ENCODE measurements at places on chromosomes 7 and 10.

DNA sequence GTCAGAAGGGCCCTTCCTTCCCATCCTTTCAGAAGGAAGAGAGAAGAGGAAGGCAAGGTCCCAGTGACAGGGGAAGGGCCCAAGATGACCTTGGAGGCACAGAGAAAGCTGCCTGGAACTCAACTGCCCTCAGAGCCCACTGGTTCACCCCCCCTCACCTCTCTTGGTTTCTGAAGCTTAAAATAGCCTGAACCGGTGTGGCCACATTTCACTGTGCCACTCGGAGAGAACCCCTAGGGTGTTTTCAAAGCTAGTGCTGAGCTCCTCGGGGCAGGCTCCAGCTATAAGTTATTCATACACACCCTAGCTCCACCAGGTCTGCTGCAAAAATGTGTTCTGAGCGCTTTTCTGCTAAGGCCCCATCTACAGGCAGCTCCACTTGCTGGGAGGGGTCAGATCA lies 60.9 kb upstream of the ADRB1 start:
- no peak for DNase-seq

GRCh38 chr10:110577056-110577455 lies 9.6 kb downstream of the SMC3 start:
- DNase-seq = no peak

DNA sequence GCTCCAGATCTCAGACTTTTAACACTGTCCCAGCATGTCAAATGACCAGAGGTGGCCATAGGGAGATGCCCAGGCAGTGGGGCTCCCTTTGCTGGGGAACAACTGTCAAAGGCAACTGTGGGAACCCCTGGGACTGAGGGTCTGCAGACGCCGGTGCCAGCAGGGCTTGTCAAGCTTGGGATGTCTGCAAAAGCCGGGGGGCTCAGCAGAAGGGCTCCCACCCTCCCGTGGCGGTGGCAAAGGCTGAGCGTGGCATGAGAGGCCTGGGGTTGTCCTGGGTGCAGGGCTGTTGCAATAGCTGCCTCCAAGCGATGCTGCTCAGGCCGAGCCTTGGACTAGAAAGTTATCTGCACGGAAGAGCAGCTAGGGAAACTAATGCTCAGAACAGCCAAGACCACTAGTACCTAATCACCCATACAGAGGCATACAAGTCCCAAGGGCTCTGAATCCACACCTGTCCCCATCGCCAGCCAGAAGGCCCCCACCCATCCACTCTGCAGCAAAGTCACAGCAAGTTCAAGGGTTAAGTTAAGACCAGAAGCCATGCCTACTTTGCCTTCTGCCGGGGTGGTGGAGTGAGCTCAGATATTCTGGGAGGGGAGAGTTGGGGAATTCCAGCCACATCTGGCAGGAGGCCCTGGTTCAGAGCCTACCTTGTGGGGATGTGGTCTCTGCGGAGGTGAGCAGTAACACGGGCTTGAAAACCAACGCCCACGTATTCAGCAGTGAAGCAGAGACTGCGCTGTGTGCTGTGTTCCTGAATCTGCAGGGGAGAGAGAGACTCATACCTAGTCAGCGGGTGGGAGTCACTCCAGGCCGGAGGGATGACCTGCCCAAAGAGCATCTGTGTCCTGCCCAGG lies 4.6 kb downstream of the SH2B2 start:
- DNase-seq = no peak

DNA sequence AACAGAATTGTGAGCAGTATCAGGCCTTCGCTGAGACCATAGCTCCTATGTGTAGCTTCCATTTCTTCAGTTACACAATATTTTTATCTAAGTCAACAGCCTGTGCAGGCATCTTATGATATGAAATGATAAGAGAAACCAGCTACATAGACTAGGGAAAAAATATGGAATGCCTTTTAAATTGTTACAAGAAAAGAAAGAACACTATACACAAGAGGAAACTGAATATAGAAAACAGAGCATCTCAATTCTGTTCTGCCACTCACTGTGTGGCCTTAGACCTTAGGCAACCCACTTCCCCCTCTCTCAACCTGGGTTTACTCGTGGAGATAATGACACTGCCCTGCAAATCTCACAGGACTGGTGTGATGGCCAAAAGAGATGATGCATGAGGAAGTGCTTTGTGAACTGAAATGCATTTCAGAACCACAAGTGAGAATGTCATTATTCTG lies 132.9 kb downstream of the LRRN3 start:
- DNase-seq = no peak

- DNase-seq = no peak
Observed at GRCh38 chr10:24162206-24162985, 46.5 kb upstream of the KIAA1217 start.

GRCh38 chr7:139583826-139584553 lies 60.5 kb downstream of the CLEC2L start:
- DNase-seq = no peak

DNA sequence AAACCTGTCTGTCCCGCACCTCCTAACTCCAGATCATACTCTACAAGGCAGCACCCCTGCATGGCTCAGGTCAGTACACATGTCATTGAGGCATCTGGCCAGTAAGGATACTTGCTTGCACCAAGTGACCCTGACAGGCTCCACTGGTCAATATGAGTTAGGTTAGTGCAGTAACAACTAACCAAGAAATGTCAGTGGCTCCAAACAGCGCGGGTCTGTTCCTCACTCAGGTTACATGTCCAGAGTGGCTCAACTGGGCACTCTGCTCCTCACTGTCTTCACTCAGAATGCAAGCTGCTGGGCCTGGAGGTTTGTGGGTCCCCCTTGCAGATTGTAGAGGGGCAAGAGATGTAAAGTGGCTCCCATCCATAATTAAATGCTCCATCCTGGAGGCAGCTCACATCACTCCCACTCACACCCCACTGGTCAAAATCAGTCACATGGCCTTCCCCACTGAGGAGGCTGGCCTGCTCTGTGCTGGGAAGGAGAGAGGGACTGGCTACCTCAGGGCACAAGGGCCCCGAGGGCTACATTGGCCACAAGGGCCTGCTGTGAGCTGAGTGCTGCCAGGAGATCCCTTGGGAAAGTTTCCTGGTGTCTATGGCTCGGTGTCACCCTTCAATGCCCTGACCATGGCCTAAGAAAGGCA lies 109.1 kb upstream of the GDF10 start:
- DNase-seq = no peak

GRCh38 chr7:43933902-43934560 lies 7.8 kb downstream of the UBE2D4 start:
- no peak for DNase-seq

DNA sequence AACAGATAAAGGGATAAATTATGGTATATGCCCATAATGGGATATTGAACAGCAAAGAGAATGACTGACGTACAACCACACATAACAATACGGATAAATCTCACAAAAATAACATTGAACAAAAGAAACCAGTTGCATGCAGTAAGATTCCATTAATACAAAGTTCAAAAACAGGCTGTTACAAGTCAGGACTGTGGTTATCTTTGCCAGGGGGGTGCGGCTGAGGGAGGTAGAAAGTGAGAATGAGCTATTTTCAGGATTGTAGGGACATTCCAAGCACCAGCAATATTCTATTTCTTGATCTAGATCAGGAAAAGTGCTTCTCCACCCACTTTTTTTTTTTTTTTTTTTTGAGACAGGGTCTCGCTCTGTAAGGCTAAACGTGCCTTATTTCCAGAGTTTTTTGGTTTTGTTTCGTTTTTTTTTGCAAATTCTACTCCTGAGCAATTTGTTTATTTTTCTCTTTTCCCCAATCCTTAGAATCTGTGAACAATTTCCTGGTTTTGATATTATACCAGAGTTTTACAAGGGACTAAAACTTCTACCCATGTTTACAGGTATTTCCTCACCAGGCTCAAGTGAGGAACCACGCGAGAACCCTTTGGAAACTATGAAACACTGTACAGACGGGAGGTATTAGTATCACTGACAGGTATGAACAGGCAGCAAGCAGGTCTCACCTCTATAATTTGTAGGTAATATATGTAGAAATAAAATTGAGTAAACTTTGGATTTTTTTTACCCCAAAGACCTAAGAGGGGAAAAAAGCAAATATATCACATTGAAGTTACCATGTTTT lies 9.9 kb downstream of the SMURF1 start:
- no peak for DNase-seq

- DNase-seq = no peak
Observed at GRCh38 chr7:110544194-110544593, 546.7 kb upstream of the LRRN3 start.

- DNase-seq = no peak
Observed at GRCh38 chr7:120856198-120856597, 1.7 kb downstream of the TSPAN12 start.

GRCh38 chr7:80240265-80241025 lies 105.8 kb downstream of the GNAI1 start:
- DNase-seq = no peak

DNA sequence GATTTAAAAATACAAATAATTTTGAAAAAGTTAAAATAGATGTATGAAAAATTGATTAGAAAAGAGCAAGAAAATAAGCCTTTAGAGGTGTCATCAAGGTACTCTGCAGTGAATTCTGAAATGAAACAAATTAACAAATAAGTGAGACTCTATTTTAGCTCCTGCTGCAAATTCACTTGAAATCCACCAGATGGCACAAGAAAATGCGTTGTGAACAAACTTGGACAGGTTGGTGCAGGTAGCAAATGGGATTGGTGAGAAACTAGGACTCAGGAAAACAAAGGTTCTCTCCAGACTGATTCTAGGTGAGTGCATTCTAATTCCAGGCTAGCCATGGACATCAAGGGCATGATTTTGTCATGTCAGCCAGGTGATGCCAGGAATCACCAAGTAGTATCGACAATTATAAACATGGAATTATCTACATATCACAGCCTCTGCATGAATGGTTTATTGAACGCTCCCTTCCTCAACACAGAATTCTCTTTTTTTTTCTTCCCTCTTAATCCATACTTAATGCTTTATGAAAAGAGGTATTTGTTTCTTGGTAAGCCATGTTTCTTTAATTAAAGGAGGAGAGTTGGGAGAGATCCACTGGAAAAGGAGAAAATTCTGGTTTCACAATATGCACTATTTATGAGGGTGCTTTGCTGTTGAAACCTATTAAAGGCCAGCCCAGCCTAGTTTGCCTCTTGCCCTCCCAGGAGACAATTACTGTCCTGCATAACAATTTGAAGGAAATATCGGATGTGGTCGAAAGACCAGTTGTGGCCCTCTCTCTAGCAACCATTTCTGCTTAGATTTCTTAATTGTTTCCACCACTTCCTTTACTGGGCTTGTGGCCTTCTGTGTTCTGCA lies 118.1 kb downstream of the ZNF365 start:
- no peak for DNase-seq

GRCh38 chr7:104903044-104903443 lies 111.0 kb upstream of the KMT2E start:
- no peak for DNase-seq

DNA sequence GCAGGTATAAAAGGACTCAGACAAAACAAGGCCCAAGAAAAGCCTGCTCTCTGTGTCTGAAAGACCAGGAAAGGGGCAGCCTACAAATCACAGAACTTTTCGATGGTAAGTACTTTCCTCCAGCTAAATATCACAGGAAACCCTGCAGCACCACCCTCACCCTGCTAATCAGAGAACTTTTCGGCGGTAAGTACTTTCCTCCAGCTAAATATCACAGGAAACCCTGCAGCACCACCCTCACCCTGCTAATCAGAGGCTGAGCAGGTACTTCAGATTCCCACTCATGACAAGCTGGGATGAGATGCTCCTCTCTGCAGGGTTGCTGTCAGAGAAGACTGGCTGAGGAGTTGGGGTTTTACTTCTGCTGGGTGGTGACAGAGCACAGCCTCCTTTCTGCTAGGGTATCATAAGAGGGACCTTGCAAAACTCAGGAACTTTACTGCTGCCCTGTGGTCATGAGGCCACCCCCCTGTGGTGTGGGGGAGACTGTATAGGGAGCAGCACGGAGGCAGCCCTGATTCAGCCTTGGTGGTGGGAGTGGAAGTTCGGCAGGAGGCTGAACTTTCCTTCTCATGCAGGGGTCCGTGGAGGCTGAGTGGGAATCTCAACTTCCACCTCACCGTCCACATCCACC lies 7.2 kb downstream of the WDR37 start:
- DNase-seq = no peak

DNA sequence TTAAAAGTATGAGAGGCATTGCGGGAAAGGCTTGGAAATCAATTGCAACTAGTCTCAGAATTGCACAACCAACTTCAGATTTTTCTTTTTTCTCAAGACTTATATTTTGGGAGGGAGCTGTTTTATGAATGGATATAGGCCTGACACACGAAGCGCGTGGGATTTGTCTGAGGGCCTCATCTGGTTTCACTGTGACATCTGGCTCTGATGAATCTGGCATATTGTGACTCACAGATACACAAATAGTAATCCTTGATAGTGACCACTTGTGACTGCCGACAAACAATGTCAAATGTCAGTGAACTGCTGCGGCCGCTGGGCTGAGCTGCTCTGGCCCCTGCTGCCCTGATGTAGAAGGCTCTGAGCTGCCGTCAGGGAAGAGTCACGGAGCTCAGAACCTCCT lies 655.1 kb downstream of the INHBA start:
- no peak for DNase-seq

GRCh38 chr10:97007417-97007816 lies 175.3 kb downstream of the LCOR start:
- DNase-seq = no peak

DNA sequence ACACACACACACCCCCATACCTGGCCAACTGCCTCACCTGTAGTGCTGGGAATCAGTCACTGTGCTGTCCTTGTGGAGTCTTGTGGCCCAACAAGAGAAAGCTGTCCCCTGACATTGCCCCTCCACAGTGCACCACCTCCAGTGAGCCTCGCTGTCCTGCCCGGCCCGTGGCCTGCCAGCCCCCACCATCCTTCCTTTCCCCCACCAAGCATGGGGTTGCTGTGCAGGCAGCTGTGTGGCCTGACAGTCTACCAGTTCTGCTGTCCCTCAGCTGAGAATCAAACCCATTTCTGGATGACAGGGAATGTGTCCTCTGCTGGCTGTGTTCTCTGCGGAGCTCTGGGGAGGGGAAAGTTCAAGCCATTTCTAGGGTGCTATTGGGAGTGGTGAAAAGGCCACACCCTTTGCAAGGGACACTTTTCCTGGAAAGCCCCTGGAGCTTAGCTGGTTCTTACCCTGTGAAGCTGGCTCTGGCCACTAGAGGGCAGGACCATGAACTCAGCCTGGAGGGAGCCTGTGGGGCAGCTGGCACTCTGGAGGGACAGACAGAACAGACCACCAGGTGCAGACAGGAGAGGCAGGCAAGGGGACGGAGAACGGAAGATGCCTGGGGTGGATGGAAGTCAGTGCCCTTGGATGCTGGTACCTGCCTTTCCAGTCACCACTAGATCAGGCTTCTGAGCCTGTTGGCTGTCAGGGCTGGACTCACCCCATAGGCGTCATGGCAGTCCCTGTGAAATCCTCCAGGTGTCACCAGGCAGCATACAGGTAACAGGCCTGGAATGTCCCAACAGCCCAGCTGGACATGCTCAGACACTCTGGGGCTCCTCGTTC lies 10.5 kb upstream of the MTPAP start:
- no peak for DNase-seq
